ENCODE measurements at places on chromosomes 5 and 9.

- DNase-seq, result no peak
Observed at GRCh38 chr5:173094012-173094661, 38.0 kb downstream of the CREBRF start.

DNA sequence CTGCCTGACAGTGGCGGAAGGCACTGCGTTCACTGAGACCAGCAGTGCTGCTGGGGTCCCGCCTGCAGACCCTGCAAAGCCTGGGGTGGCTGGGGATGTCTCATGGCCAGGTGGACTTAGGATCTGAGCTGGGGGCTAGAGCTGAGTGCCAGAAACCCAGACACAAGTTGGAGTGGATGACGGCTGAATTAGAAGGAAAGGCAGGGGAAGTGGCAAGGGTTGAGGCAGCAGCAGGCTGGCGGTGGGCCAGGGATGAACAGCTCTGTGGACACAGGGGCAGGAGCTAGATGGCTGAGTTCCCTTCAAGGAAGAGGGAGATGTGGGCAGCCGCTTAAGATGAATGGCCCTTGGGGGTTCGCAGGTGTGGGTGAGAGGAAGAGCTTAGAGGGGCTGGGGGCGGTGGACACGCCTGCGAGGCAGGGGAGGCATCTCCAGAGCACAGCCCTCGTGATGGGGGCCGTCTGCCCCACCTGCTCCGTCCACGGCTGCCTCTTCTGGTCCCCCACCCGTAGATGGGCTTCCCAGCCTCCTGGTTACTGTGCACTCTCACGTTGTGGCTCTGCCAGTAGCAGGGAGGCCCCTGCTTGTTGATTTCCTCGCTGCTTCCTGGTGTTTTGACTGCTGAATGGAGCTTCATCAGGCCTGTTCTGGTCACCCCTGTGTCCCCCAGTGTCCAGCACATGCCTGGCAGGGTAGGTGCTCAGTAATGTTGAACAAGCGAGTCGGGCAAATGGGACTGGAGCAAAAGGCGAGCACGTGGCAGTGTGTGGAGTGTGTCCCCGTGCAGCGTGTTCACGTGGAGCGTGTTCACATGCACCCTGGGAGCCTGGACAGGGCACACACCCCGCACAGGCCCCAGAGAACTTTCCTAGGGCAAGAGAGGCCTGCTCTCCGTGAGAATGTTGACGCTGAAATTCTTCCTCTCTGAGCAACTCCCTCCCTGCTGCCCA is 168.2 kb downstream of the CACNA1B start:
- DNase-seq, result no peak

- DNase-seq, result no peak
Observed at GRCh38 chr5:150123542-150123941, 32.1 kb downstream of the PDGFRB start.

GRCh38 chr9:131625790-131626670 is 80.7 kb downstream of the PRRT1B start:
- DNase-seq, result no peak

GRCh38 chr5:108730617-108731340 is 16.9 kb upstream of the FER start:
- DNase-seq, result no peak

DNA sequence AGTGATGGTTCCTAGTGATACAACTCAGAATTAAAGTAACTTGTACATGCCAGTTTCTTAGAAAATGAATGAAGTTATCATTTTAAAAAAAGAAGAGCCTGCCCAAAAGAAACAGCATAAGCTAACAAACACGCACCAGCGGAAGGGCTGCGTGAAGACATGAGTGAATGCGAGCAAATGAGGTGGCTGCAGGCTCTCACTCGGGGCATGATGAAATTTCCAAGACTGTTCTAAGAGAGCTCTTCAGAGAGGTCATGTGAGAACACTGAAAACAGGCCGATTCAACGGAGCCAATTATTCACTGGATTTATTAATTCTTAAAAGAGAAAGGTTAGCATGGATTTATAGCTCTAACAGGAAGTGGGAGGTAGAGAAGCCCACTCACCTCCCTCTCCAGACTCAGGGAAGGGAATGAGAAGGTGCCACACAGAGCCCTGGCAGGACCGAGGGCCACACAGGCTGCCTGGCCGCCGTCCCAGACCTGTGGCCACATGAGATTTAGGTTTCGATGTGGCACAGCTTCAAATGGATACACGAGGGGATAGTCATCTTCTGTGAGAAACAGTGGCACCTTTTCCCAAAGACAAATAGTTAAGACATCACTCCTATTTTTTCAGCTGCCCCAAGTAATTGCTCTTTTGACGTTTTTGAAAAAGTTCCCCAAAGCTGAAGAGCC is 55.5 kb downstream of the HABP4 start:
- DNase-seq, result no peak

- peak; percentile 79 for DNase-seq
Observed at GRCh38 chr9:110192531-110193261, 15.3 kb downstream of the C9orf152 start.
